ENCODE measurements at places on chromosomes 3 and 15.

GRCh38 chr15:101380146-101380545 lies 85.1 kb upstream of the SNRPA1 start:
- no peak for DNase-seq

DNA sequence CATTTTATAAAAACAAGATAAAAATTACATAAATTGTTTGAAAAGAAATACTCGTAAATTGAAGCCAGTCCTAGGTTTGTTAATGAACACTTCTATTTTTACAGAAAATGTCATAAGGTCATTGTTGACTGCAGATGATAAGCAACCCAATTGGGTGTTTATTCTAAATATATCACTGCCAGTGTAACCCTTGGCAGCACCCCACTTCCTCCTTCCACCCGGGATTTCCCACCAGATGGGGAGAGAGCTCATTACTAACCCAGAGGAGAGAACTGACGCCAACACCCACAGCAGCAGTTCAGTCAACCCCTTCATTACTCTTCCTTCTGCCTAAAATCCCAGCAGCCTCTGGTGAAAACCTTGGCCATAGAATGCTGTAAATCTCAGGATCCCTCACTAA lies 307.6 kb downstream of the GAP43 start:
- DNase-seq = no peak

- DNase-seq = no peak
These were observed 270.7 kb upstream of the SLITRK3 start for GRCh38 chr3:165466856-165467255.

GRCh38 chr3:1190569-1190968 lies 97.7 kb downstream of the CNTN6 start:
- DNase-seq = no peak

- DNase-seq = no peak
These were observed 1135.7 kb downstream of the IGSF11 start for GRCh38 chr3:117898722-117899522.

DNA sequence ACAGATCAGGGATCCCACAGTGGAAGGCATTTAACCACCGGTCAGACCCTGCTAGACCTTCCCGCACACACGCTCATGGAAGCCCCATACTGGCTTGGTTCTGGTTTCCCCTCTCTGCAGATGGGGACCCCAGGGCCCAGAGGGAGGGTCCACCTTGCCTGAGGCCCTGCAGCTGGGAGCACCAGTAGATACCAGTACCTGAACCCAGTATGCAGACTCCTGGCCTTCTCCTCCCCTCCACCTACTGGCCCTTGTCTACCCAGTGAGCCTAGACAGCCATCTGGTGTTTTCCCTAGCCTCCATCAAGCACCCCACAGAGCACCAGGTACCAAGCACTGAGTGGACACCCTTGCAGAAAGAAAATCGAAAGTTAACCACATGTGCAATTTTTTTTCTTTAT lies 65.1 kb downstream of the MEGF11 start:
- DNase-seq = no peak

GRCh38 chr3:59052803-59053411 lies 3.1 kb upstream of the CFAP20DC start:
- DNase-seq = no peak

- DNase-seq = no peak
These were observed 425.9 kb downstream of the ZBTB20 start for GRCh38 chr3:114721209-114721608.

DNA sequence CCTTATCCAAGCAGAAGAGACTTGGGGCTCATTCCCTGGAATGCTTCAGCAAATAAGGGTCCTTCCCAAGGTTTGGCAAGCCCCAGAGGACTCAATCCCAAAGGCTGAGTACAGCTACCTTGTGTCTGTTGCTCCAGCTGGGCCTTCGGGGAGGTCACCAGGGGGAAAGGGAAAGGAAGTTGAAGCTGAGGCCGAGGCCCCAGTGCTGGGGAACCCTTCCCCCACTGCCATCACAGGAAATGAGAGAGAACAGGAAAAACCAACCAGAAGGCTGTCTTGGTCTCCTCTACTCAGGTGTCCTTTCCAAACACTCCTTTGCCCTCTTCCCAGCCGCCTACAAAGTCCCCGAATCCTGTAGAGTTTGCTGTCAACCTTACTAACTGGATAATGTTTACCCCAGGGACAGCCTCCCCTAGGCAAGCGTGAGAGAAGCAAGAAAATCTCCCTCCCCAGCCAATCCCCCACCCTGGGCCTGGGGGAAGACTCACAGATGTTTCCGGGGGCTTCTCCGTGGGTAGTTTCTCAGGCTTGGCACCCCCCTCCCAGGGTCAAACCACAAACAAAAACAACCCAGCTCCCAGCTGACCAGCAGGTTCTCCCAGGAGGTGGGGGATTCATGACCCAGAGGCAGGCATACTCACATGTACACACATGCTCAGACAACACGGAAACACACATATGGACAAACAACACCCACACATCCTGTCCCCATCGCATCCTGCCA lies 5.5 kb downstream of the CSRNP1 start:
- DNase-seq = no peak

DNA sequence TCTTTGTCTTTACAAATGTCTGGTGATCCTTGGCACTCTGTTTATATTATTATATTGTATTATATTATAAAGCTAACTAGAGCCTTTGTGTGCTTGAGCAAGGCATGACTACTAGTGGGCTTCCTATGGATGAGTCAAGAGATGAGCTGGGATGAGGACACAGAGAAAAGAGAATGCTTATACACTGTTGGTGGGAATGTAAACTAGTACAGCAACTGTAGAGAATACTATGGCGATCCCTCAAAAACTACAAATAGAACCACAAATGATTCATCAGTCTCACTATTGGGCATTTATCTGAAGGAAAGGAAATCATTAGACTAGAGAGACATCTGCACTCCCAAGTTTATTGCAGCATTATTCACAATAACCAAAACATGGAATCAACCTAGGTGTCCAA lies 40.8 kb upstream of the MED12L start:
- DNase-seq = no peak

DNA sequence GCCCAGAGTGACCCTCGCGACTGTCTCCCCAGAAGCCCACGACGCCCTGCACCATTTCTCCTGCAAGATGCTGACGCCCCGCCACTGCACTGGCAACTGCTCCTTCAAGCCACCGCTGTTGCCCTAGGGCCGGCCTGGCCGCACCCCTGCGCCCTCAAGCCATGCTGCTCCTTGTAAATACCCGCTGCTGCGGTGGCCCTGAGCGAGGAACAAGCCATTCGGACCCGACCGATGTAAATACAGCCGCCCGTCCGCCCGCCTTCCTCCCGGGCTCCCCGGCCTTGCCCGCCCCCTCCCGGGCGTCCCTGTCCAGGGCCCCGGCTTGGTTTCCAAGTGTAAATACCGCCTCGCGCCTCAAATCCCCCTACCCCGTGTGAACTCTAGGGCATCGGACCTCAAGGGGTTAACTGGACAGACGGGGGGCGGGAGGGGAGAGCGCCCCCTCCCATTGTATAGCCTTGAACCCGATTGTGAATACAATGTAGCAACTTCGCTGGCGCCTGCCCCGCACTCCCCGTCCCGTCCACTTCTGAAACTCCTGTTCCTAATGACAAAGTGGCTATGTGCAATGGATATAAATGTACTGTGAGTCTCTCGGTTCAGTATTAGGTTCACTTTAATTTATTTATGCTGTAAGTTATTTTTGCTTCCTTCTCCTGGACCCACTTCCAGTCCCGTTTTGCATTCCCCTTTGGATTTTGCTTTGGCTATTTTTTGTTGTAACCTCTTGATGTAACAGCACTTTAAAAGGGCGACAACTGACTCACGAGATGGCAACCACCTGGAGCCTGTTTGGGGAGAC lies 5.9 kb downstream of the RNU6-1 start:
- DNase-seq = no peak

GRCh38 chr3:99240700-99241099 lies 339.2 kb upstream of the DCBLD2 start:
- no peak for DNase-seq

GRCh38 chr3:71041371-71041770 lies 542.2 kb downstream of the FOXP1 start:
- no peak for DNase-seq

- no peak for DNase-seq
These were observed 155.8 kb downstream of the TBC1D2B start for GRCh38 chr15:77921664-77922063.

GRCh38 chr3:143314251-143315093 lies 194.9 kb downstream of the CHST2 start:
- no peak for DNase-seq

DNA sequence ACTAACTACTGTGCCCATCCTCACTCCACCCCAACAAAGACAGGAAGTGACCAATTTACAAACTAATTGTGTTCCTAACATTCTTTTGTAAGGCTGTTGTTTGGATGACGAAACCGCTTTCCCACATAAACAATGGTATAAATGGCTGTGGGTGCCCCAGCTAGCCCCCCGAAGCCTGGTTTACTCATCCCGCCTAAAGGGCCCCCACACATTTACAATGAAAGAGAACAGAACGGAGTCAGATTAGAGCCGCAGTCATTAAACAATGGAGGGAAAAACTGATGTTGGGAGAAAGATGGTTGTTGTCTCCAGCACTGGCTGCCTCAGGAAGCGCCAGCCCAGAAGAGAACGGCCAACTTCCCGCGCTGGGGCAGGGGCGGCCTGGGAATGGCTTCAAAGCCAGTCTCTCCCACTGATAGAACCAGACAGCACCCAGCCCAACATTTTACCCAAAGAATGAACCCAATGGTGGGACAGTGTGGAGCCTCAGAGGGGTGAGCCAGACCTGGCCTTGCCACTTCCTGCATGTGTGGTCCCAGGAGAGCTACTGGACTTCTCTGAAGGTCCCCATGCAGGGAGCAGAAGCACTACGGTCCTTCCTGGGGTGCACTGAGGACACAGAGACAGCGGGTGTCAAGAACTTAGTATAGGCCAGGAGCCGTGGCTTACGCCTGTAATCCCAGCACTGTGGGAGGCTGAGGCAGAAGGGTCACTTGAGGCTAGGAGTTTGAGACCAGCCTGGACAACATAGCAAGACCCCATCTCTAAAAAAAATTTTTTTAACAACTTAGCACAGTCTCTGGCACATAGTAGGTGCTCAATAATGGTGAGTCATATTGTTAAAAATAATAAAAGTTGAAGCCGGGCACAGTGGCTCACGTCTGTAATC lies 75.8 kb upstream of the GATA2 start:
- no peak for DNase-seq

GRCh38 chr3:128392818-128393544 lies 73.7 kb downstream of the DNAJB8 start:
- DNase-seq = no peak

DNA sequence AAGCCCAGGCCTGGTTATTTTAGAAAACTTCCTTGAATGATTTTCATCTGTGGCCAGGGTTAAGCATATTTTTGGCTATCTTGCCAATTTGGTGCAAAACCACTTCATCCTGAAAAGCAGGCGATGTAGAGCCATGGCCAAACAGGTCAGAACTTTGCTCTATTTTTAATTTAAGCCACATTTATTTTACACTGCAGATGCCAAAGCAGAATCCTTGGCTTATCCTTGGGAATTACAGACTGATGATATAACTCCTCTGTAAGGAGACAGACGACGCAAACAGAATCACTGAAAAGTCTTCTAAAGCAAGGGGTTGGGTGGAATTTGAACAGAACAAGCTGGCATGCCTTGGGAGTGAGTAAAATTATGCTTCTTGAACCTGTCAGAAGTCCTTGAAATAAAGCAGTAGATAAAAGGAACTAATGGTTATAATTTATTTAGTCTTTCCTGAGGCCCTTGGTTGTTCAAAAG lies 121.9 kb downstream of the CHST2 start:
- DNase-seq = no peak

DNA sequence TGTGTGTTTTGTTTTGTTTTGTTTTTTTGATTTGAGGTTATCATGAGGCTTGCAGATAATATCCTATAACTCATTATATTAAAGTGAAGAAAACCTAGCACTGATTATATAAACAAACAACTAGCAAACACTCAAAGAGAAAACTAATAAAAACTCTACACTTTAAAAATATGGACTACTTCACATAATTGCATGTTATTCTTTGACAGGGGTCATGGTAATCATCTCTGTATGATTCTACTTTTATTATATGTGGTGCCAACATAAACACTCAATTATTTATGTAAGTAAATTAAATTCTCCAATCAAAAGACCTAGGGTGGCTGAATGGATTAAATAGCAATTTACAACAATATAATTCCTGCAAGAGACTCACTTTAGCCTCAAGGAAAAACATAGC lies 44.6 kb upstream of the P3H2 start:
- no peak for DNase-seq

DNA sequence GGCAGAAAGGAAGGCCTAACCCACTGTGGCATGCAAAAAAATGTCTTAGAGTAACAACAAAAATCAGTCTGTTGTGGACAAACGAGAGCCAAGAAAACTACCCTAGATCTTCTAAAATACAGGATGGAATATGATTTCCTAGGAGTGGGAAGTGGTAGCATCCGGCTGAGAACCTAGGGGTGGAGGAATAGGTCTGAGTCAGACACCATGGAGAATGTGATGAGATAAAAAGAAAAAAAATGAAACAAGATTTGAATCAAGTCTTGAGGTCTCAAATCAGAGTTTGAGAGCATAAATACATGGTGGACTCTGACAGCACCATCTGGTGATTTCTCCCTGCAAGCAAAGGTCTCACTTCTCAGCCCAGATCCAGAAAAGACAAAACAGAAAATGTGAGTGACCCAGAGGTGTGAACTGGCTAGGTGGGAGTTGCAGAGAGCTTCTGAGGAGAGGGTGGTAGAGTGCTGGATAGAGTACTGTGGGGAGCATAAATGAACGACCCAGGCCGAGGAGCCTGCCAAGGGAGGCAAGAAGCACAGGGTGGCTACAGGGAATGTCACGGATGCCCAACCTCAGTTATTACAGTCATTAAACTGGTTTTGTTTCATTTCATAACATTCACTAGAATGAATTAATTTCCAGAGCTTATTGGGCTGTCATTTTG lies 27.6 kb upstream of the VEPH1 start:
- DNase-seq = no peak

DNA sequence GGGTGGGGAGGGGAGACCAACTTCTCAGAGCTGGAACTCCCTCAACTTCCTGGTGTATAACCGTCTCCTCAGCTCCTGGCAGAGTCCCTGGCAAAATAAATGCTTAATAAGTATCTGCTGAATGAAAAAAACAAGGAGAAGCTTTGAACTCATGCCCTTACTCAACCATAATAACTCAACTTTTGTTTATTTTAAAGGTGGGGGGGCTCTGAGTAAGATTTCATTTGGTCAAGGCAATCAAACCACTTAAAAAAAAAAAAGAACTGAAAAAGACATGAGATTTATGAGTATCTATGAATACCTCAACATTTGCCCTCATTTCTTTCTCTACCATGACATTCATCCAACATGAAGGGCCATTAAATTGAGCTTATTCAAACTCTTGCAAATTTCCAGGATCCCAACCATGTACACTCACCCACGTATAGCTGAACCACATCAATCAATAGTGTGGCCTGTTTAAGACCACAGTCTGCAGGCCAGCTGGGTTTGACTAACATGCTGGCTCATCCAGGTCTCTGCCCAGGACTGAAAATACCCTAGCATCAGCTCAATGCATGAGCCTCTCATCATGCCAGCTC lies 157.9 kb downstream of the FOXP1 start:
- no peak for DNase-seq

- no peak for DNase-seq
These were observed 472.8 kb downstream of the SHQ1 start for GRCh38 chr3:72375237-72376076.
